ENCODE measurements at places on chromosomes 16 and 17.
A peak's percentile ranks its signal among the peaks of the same experiment; 100 is the strongest.

- DNase-seq, result no peak
These were observed 154.8 kb upstream of the TOM1L1 start for GRCh38 chr17:54745862-54746261.

GRCh38 chr17:1146561-1147265 is 33.1 kb downstream of the ABR start:
- DNase-seq, result no peak

- no peak for DNase-seq
These were observed 358.5 kb upstream of the PMFBP1 start for GRCh38 chr16:72530434-72530833.

- no peak for DNase-seq
These were observed 406.5 kb upstream of the CDH5 start for GRCh38 chr16:65959983-65960382.

DNA sequence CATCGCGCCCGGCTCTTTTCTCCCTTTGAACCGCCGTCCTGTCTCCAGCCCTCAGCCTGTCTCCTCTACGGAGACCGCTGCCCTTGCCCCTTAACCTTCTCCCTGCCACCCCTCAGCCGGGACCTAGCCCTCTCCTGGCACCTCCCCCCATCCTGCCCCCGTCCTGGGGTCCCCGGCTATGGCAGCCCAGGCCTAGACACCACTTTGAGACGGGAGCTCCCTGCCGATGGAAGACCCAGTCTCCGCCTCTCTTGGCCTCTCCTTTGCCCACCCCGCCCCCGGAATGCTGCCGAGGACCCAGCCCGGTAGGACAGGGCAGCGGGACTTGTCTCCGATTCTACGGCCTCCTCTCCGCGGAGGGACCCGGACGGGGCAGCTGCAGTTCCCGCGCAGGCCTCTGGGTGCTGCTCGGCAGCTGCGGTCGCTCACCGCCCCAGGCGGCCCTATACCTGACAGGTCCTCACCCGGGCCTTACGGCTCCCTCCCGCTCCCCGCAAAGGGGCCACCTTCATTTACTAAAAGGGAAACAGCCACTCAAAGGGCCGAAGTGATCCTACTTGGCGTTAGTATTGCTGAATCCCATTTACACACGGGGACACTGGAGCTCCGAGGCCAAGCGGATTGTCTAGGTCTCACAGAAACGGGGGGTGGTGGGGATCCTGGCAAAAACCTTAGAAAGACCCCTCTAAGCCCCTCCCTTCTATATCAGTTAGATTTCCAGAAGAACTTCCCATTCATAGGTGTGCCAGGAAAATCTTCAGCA is 32.6 kb upstream of the TAC4 start:
- no peak for DNase-seq

DNA sequence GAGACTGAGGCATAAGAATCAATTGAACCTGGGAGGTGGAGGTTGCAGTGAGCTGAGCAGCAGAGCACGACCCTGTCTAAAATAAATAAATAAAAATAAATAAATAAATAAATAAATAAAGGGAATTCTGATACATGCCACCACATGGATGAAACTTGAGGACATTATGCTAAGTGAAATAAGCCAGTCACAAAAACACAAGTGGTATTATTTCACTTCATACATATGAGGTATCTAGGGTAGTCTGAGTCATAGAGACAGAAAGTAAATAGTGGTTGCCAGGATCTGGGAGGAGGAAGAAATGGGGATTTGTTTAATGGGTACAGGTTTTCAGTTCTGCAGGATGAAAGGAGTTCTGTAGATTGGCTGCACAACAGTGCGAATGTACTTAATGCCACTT is 16.3 kb downstream of the PIPOX start:
- DNase-seq, result no peak

DNA sequence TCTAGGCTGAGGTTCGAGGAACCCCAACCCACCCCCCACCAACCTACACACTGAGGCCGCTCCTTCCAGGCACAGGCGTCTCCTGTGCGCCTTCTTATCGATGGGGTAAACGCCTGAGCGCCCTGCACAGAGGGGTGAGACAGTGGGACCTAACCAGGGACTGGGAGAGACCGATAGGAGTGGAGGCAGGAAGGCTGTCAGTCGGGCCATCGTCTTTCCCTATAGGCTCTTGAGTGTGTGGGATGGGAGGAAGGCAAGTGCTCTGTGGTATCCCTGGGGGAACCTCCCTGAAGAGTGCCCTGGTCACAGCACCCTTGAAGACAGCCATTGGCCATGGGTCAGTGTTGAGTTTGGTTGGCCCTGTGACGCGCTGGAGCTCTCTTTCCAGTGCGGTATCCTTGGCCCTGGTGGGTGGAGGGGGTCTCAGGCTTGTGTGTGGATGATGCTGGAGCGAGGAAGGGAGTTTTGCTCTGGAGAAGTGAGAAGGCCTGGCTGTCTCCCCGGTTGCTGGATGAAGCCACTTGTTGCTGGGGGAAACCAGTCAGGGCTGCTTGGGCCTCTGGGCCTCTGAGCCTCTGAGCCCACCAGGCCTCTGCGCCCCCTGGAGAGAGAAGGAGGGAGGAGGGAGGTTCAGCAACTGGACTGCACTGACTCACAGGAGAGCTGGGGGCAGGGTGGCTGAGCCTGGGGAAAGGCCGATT is 1.7 kb downstream of the GPRC5C start:
- no peak for DNase-seq

GRCh38 chr17:75001915-75002843 is 10.3 kb upstream of the MRPL58 start:
- no peak for DNase-seq

GRCh38 chr17:51848451-51848850 is 310.1 kb downstream of the CA10 start:
- DNase-seq, result no peak

GRCh38 chr16:83102336-83102735 is 475.6 kb downstream of the CDH13 start:
- no peak for DNase-seq

- no peak for DNase-seq
These were observed 39.0 kb downstream of the ADCY9 start for GRCh38 chr16:4077174-4077649.

DNA sequence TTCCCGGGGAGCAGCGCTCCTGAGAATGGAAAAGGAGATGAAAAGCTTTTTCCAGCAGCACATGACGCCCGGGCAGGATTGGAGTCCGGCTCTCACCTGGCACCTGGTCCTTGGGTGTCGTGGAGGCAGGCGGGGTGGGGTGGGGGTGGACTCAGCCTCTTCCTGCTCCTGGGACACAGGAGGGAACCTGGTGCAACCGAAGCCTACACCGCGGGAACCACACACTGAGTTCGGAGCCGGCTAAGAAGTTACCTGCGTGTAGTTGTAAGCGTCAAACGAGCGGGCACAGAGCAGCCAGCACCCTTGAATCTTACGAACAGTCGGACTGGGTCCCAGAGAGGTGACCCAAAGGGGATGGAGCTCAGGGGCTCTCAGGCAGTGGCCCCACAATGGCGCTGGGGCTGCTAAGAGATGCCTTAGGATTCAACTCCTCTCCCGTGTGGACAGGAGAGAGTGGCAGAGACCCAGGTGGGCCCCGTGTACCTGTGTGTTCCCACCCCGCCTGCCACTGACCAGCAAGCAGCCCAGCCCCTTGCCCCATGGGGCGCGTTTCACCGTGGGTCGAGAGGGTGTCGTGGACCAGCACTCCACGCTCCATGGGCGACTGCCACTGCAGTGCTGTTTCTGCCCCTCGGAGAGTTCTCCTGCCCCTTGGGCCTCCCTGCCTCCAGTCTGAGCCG is 105.8 kb upstream of the METRNL start:
- no peak for DNase-seq

- DNase-seq, result no peak
These were observed 4.3 kb upstream of the NUPR1 start for GRCh38 chr16:28543072-28543471.

GRCh38 chr16:30409125-30410060 is 2.0 kb downstream of the ZNF771 start:
- no peak for DNase-seq

DNA sequence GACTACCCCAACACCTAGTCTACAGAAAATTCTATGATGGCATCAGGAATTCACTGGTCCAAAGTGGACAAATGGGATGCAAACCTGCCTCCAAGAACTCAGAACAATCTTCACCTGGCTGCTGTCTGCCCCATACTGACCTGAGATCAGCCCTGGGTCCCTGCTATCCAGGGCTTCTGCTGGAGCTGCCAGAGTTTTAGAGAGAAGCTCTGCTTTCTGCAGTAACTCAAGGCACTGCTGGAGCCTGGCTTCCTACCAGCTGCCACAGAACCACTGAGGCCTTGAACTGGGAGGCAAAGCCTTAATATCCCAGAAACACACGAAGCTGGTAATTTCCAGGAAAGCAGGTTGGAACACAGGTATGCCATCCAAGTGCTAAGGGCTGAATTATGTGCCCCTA is 7.5 kb downstream of the TMEM170A start:
- DNase-seq, result no peak

DNA sequence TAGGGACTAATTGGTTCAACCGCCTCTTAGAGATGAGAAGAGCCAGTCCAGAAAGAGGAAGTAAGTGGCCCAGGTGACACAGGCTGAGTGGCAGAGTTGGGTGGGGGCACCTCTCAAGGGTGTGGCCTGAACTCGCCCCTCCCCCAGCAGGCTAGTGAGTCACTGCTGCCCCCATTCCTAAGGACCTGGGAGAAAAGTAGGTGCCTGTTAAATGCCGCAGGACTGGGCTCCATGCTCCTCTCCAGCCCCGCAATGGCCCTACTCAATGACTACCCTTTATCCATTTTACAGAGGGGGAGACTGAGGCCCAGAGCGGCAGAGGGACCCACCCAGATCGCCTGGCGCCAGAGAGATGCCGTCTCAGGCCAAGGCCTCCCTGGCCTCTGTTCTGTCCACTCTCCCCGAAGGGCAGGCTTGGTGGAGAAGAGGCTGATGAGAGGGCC is 8.1 kb downstream of the TMEM235 start:
- DNase-seq, result no peak

- DNase-seq, result no peak
These were observed 8.5 kb downstream of the FNDC8 start for GRCh38 chr17:35129973-35130351.

DNA sequence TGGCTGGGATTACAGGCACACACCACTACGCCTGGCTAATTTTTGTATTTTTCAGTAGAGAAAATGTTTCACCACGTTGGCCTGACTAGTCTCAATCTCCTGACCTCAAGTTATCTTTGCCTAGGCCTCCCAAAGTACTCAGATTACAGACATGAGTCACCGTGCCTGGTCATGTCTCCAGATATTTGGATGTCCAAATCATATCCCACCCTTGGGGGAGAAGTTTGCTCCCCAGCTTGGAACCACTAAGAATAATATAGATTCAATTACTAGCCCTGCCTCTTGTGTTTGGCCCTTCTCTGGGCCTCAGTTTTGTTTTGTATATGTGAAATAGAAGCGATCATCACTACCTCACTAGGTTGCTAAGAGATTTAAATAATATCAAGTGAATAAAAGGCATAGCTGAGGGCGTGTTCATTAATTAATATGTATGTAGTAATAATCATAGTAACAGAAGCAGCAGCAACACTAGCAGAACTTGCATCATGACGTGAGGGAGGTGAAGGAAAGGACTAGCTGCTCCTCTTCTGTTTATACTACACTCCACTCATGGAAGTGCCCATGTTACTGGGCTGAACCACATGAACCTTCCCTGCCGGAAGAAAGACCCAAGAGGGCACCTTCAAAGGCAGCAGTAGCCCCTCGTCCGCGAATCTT is 253.6 kb upstream of the XYLT1 start:
- peak; percentile 1 for DNase-seq

DNA sequence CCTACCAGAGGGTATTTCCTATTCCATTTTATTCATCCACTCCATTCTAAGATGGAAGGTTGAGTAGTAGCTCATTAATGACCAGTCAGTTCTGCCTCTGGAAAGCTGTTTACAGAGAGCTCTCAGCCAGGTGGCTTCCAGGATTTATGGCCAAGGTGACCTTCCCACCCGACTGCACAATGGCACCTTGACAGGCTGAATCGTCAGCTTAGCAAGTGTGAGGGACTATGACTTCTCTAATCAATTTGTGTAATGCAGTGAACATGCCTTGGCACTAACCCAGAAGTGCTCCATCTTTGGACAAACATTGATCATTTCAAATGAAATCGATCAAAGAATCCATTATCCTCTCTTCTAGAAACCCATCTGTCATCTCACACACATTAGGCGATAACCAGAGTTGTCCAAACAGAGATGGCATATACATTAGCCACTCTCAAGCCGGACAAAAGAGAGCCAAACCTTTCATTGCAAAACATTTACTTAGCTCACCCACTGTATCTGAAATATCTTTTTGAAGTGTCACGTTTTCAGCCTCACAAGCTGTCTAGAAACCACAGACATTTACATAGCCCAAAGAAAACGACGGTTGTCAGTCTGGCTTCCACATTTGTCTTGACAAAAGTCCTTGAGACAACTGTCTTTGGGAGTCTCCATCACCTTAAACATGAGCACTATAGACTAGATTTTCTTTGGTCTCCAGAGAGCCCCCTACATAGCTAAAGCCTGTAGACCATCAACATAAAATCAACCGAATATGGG is 35.6 kb downstream of the CLEC3A start:
- no peak for DNase-seq

DNA sequence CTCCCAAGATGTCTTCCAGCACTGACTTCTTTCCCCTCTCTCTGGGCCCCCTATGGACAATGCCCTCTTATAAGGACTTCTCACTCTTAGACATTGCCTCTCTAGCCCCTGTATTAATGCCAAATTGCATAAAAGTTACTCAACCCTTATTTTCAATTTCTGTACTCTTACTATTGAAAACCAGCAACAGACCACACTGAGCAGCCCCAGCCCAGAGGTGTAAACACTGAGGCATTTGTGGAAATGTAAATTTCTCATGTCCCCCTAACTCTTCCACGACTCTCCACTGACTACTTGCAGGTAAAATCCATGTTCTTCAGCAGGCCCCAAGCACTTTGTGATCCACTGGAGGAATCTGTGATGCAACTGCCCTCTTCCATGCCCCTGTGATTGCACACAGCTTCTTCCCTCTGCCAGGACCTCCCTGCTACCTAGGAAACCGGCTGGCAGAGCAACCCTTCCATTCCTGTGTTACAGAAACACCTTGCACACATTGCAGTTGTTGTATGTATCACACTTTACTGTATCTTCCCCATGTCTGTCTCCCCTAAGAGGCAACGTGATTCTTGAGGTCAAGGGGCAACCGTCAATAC is 4.4 kb downstream of the N4BP1 start:
- DNase-seq, result no peak

DNA sequence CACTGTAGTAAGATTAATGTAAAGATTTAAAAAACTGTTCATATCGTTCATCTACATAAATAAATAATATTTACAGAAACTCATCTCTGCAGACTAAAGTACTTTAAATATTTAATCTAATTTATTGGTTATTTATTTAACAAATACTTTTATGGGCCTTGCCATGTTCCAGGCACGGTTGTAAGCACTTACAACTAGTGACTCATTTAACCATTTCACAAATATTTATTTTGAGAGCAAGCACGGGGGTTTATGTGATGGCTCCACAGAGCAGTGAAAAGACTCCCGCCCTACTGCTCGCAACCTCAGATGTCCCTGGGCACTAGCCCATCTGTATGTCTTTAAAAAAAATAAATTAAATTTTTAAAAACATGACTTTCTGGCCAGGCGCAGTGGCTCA is 575.9 kb downstream of the WWOX start:
- DNase-seq, result no peak

Data from GM04503 (cell line).